Fibroblast of skin of abdomen (primary cell): ENCODE measurements at places on chromosomes 7 and 10.

DNA sequence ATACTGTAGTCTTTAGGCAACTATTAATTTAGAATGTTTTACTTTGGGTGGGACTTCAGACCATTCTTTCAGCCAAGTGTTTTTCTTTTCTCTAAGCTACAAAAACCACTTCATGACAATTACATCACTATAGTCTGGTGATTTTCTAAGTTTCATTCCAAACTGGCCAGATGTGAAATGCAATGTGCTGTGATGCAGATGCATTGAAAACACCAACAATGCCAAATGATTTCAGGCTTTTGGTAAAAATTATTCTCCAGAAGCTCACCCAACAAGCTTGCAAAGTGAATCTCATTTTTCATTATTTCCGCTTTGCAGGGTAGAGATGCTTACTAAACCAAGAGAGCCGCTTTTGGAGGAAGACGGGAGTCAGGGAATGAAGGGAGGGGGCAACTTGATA lies 118.4 kb upstream of the ANK3 start:
- no peak for DNase-seq

- no peak for DNase-seq
Observed at GRCh38 chr7:39433550-39433949, 132.7 kb upstream of the YAE1 start.

- DNase-seq, result peak; percentile 48
Observed at GRCh38 chr7:142496545-142496991, 238.7 kb upstream of the PRSS58 start.

GRCh38 chr10:31756101-31756728 lies 172.4 kb downstream of the ARHGAP12 start:
- no peak for DNase-seq

GRCh38 chr7:37408291-37409228 lies 40.1 kb downstream of the ELMO1 start:
- DNase-seq, result no peak

GRCh38 chr10:114607358-114607998 lies 50.6 kb downstream of the ABLIM1 start:
- DNase-seq, result no peak
